ENCODE measurements at places on chromosomes 5 and 9. TPM values are rescaled to one million over a fixed set of nuclear protein-coding genes. Genes with fewer than 3 reads are reported as not detected.

PKD2L2 gene
- total RNA-seq, result not detected

PTGES gene
- not detected for total RNA-seq

ORM2 gene
- not detected for total RNA-seq

CYLC2 gene
- not detected for total RNA-seq

SPATA31D4 gene
- total RNA-seq, result not detected

PCYOX1L gene
- 31.1 TPM for total RNA-seq

Data from T-helper 2 cell treated with Interferon-gamma antibody and Interleukin-4, amounts not matched to agents 100 ng/mL and 5 ng/mL, for 36 hours (primary cell).